Vagina (tissue), 2 donors: ENCODE measurements at places on chromosomes 13 and 19.

- DNase-seq = no peak
Measured at GRCh38 chr19:15448044-15448777, 1.5 kb downstream of the WIZ start.

GRCh38 chr13:106172176-106172905 is 363.1 kb downstream of the EFNB2 start:
- no peak for DNase-seq

GRCh38 chr19:35357867-35358573 is at the start of gene FFAR3:
TSS of gene FFAR3 (plus strand) at chr19:35358460. CDS start at chr19:35358891, 431 bp downstream.
- DNase-seq = no peak

GRCh38 chr13:110713981-110714796 is 689 bp downstream of the ING1 start:
- DNase-seq = no peak

- DNase-seq = no peak
Measured at GRCh38 chr13:64912141-64912540, 2318.0 kb downstream of the PCDH9 start.

DNA sequence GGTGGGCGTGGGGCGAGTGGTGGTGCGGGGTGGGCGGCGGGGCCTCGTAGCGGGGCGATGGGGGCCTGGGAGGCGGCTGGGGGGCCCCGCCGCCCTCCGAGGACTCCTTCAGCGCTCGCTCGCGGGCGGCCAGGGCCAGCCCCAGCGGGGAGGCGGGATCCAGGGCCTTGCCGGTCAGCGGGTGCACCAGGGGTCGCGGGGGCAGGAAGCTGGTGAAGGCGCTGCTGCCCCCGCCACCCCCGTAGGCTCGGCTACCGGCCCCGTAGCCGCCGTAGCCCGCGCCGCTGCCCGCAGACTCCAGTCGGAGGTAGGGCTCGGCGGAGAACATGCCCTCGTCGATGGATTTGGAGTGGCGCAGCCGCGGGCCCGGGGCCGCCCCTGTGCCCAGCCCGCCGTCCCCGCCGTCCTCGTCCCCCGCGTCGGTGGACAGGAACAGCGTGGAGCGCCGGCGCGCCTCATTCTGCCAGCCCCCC is 18.6 kb downstream of the C19orf81 start:
- no peak for DNase-seq

- no peak for DNase-seq
Measured at GRCh38 chr19:54937926-54938325, 9.4 kb downstream of the NLRP7 start.

DNA sequence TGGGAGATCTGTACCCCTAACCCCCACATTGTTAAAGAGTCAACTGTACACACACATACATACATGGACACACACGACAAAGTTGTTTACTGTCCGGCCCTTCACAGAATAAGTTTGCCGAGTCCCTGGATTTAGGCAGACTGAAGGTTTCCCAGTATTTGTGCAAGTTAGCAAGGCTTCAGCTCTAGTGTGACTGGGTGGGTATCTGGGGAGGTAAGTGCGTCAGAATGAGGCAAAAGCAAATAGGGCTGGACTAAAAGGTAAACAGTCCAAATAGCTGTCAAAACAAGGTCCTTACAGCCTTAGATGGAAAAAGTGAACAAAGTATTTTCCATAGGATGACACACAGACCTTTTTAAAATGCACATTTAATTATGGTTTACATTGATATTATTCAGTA is 228.4 kb upstream of the UFM1 start:
- no peak for DNase-seq

DNA sequence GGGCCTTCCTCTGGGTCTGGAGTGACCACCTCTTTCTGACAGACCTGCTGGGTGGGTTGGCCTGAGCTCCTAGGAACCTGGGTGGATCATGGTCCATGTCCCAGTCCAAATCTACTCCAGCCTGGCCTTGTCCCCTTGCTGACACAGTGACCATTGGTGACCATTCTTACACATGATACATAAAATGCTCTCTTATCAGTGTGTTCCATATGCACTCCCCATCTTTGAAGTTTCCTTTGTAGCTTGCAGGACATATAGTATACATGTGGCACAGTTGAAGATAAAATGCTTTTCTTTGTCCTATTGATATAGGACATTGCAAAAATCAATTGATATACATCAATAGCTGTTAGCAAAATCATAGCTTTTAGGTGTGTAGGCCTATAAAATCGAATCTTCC is 291.8 kb downstream of the MYO16 start:
- no peak for DNase-seq

GRCh38 chr13:44334751-44335150 is 38.9 kb upstream of the SERP2 start:
- DNase-seq = no peak

GRCh38 chr19:5253406-5254110 is 87.1 kb downstream of the PTPRS start:
- DNase-seq = no peak

- no peak for DNase-seq
Measured at GRCh38 chr19:40974633-40975037, 16.4 kb upstream of the CYP2B6 start.

DNA sequence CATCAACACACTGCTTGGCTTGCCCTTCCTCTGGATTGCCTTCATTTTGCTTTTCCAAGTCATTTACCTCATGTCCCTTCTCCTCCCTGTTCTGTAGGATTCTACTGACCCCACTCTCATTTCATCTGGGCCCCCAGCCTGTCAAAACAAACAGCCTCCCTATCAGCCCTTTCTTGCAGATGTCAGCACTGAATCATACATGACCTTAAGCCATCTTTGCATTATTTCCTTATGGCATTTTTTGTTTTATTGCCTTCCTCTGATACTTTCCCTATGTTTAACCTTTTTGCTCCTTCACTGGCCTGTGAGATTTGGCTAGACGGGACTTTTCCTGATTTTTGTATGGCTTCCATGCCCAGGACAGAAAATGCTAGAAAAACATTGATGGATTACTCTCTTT is 8.7 kb downstream of the LRCH1 start:
- DNase-seq = no peak

DNA sequence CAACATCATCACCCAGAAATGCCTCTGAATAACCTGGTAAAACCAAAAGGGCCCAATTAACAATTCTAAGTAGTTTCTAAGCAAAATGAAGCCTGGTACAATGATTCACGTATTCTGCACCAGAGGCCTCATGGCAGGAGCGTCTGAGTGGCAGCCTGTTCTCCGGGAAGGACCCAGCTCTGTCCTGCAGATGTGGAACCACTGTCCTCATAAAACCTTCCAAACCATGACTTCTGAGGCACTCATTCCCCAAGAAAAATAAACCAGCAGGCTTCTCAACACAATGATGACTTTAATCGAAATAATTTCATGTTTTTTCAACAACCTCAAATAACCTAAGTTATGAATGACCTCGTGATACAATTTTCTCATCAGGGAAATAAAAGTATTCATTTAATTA is 89.9 kb downstream of the STK24 start:
- DNase-seq = no peak

DNA sequence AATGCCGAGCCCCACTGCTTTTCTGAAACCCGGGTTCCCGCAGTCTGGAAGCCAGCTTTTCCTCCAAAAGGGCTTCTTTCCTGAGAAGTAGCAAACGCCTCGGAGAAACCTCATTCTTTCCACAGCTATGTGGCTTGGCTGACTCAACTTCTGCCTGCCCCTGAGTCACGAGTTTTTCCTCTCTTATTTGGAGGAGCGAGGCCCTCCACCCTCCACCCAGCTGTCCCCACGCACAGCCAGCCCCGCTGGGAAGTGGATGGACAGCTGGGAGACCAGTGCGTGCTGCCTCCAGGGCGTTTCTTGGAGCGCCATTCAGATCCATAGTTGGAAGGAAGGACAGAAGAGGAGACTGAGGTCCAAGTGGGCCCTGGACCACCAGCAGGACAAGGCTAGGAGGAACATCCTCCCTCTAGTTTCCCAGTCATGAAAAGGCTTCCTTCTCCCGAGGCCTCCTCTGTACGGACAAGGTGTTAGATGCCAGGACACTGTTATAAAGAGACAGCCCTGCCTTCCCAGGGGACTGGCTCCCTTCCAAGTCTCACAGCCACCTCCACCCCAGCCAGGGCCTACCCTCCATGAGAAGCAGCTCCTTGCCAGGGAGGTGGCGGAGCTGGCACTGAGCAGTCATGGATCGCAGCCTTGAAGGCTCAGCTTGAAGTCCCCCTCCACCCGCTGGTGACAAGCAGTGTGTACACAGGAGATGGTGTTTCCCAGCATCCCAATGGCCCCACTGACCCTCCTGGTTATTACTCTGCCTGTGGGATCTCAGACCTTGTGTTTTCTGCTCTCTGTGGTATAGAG is 2.5 kb upstream of the PLEKHF1 start:
- no peak for DNase-seq

DNA sequence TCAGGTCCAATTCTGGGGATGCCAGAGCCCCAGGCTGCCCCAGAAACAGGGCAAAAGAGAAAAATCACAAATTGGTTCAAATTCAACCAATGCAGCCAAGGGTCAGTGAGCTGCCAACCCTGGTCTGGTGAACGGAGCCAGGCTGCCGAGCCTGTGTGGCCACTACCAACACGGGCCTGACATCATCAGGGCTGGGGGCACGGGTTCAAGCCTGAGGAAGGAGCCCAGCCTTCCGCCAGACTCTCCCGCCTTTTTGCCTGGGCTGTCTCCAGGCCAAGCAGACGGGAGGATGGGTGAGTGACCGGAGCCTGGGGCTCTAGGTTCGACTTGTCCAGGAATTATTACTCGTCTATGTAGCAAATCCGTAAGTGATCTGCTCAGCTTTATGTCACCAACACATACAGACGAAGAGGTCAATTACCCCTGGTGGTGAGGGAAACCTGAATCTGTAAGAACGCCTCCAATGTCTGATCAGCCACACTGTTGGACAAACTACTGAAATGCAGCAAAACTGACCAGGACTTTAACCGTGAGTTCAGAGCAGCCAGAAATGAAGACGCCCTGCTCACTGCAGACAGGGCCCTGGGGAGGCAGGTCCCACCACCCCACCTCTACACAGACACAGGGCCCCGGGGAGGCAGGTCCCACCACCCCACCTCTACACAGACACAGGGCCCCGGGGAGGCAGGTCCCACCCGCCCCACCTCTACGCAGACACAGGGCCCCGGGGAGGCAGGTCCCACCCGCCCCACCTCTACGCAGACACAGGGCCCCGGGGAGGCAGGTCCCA is 31.8 kb downstream of the RAB20 start:
- DNase-seq = no peak

GRCh38 chr13:112616586-112617362 is 28.8 kb upstream of the TUBGCP3 start:
- DNase-seq = no peak

DNA sequence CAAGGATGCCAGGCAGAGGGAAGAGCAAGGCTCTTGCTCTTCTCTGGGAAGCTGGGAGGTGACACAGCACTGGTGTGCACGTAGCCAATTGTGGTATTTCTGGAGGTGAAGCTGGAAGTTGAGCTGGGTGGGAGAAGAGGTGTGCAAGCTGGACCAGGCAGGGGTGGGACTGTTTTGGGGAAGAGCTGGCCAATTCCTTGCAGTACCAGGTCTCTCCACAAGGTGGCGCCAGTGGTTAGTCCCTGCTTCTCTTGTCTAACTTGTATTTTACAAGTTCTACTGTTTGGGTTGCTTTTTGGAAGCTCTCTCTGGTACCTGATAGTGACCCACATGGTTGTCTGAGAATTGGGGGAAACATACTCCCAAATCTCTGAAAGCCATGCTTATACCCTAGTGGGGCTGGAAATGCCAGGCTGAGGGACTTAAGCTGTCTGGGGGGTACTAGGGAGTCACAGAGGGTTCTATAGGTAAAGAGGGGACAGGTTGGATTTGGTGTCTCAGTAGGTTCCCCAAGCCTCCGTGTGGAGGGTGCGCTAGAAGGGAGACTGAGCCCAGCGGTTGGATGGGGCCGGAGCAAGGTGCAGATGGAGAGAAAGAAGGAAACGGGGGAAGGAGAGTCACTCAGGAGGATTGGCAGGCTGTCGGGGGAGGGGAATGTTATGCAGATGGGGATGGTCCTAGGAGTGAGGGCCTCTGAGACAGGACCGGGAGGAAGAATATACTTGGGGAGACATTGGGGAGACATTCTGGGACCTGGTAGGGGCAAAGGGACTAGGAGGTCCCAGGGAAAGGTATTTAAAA is 3.0 kb downstream of the HPN start:
- DNase-seq = no peak

DNA sequence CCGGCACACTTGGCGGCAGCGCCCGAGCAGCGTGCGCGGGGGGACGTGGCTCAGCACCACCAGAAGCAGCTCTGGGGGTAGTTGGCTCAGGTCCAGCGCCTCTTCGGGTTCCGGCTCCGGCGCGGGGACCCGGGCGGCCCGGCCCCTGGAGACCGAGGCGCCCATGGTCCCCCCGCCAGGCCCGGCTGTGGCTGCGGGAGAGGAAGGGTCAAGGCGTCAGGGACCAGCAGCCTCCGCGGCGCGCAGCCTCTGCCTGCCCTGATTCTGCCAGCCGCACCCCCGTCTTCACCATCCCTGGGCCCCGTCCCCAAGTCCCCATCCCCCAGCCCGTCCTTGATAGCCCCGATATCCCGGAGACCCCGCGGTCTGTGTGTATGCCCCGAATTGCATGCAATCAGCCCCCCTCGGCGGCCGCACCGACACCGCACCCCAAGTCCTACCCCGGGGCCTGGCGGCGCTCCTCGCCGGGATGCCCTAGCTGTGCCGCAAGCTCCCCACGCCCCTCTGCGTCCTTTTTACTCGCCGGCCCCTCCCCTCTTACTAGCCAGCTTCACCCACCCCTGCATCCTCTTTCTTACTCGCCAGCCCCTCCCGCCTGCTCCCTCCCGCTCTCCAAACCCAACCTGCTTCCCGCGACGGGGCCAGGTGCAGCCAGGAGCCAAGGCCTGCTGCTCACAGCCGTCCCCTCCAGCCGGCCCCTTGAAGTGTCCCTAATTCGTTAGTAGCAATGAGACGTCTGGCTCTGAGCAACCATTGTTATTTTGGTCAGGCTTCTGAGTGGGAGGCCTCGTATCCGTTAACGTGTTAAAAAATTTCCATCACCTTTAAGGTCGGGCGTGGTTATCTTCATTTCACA is at the start of gene FBXO27:
TSS of gene FBXO27 (minus strand) at position 487 of the 856 bp plus-strand sequence. CDS start at position 165, 322 bp downstream.
- no peak for DNase-seq

DNA sequence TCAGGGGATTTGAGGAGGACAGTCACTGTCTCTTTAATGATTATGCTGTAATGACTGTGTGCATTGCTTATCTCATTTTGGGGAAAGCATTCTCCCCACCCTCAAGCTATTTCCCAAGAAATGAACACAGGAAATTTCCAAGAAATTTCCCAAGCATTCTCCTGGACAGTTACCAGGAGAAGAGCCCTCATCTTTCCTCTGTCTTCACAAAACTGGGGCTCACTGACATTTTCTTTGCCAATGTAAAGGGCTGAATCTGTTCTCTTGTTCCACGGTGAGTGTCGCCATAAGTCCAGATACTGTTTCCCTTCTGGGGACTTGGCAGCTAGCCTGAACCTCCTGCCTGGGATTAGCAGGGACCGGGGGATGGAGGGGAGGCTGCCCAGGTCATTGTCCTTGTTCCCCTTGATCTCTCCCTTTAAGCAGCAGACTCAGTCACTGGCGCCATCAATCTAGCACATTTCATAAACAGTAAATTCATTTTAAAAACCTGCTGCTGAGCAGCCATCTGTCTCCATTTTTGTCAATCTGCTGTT is 172.8 kb downstream of the DNAJC15 start:
- no peak for DNase-seq

GRCh38 chr19:32165141-32165540 is 180.3 kb upstream of the ZNF507 start:
- DNase-seq = no peak

- DNase-seq = peak; percentile 70
Measured at GRCh38 chr19:40411125-40411842, 1.9 kb downstream of the PRX start.

- no peak for DNase-seq
Measured at GRCh38 chr19:23287620-23288019, 37.4 kb upstream of the ZNF724 start.

- no peak for DNase-seq
Measured at GRCh38 chr13:108700422-108701170, 71.2 kb downstream of the MYO16 start.
